NCI-H1105 (cell line): ENCODE measurements at places on chromosomes 7 and 10.
A peak's percentile ranks its signal among the peaks of the same experiment; 100 is the strongest.

- no peak for DNase-seq
Measured at GRCh38 chr10:3701491-3701890, 83.5 kb downstream of the KLF6 start.

DNA sequence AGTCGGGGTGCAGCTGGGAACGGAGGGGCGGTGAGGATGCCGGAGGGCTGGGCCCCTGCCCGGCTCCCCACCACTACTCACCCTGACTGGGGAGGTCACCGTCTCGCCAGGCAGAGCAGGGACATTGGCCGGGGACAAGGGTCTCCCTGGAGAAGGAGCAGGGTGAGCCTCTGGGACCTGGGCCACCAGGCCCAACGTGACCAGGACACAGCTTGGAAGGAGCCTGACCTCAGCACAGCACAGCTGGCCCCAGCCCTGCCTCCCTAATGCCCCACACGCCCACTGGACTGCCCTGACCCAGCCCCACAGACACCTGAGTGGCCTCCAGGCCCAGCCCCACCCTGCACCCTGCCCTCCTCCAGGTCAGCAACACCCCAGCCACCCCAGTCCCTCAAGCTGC lies 21.1 kb downstream of the MICALL2 start:
- no peak for DNase-seq

GRCh38 chr7:145732521-145732920 lies 384.1 kb upstream of the CNTNAP2 start:
- peak; percentile 39 for DNase-seq

GRCh38 chr7:101954499-101954898 lies 137.1 kb downstream of the CUX1 start:
- DNase-seq = no peak

- DNase-seq = no peak
Measured at GRCh38 chr7:1839701-1840100, 169.6 kb downstream of the ELFN1 start.

DNA sequence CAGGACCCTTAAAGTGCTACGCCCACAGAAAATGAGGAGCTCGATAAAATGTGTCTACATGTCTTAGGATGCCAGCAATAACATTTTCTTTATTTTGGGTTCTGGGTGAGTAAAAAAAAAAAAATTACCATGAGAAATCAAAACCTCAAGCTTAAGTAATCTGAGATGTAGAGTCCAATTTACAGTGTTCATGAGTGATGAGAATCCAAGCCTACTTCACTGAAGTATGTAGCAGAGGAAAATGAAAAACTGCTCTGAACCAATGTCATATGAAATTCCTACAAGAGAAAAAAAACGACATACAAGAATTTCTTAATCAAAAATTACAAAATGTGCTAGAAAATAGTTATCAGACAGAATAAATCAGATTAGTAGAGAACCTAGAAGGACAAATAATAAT lies 274.4 kb downstream of the HTR7 start:
- no peak for DNase-seq

- peak; percentile 66 for DNase-seq
Measured at GRCh38 chr7:50779427-50779826, 3.3 kb downstream of the GRB10 start.

GRCh38 chr7:101818287-101819071 lies 1.1 kb downstream of the CUX1 start:
- DNase-seq = no peak

DNA sequence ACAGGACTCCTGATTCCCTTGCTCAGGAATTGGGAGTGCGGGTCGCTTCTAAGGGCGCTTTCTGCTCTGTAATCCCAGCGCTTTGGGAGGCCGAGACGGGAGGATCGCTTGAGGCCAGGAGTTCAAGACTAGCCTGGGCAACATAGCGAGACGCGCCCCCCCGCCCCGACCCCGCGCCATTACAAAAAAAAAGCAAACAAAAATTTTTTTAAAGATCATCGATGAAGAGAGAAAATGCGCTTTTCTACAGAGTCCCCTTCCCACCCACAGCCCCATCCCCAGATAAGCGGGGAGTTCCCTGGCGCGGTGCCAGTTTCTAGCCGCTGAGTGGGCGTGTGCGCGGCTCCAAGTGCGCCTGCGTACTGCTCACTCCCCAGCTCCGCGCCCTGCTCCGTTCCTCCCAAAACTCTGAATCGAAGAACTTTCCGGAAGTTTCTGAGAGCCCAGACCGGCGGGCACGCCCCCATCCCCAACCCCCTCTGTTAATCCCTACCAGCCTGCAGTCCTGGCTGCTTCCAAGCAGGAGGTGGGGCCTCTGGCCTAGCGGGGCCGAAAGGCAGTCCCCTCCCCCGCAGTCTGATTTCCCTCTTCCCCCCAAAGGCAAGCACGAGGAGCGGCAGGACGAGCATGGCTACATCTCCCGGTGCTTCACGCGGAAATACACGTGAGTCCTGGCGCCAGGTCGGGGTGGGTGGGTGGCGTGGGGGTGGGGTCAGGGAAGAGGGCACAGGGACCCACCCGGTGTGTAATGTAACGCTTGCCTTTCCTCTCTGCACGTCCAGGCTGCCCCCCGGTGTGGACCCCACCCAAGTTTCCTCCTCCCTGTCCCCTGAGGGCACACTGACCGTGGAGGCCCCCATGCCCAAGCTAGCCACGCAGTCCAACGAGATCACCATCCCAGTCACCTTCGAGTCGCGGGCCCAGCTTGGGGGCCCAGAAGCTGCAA lies 1.0 kb downstream of the HSPB1 start:
- no peak for DNase-seq

- DNase-seq = no peak
Measured at GRCh38 chr7:123795917-123796316, 47.1 kb upstream of the WASL start.

GRCh38 chr7:127831318-127832219 lies 179.6 kb downstream of the SND1 start:
- peak; percentile 71 for DNase-seq

GRCh38 chr7:29896685-29897411 lies 90.5 kb downstream of the WIPF3 start:
- DNase-seq = no peak

- DNase-seq = no peak
Measured at GRCh38 chr7:152202056-152202455, 176.6 kb downstream of the GALNT11 start.

GRCh38 chr10:77890097-77890496 lies 36.5 kb downstream of the DLG5 start:
- no peak for DNase-seq

DNA sequence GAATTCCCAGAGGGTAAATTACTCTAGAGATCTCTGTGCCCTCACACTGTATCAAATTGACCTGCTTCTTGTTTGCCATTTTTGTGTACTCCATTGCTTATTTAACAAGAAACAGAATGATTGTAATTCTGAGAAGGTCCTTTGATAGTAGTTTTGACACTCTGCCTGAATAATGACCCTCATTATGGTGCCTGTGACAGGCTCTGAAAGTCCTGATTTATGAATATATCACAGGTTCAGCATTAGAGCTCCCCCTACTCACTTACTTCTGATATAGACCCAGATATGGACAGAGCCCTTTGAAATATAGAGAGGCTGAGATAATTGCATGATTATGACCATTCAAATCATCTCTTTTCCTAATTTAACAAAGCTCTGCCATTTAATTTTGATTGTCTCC lies 465.2 kb downstream of the MDFIC start:
- no peak for DNase-seq

DNA sequence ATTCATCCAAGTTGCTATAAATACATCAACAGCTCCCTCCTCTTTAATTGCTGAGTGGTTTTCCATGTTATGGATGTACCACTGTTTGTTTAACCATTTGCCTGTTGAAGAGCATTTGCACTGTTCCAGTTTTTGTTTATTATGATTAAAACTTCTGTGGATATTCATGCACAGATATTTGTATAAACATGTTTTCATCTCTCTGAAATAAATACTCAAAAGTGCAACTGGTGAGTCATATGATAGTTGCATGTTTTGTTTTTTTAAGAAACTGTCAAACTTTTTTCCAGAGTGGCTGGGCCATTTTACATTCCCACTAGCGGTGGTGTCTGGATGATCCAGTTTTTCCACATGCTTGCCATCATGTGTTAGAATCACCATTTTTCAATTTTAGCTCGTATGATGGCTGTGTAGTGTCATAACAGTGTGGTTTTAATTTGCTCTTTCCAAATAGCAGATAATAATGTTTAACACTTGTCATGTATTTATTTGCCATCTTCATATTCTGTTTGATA lies 33.6 kb downstream of the MEOX2 start:
- DNase-seq = peak; percentile 16

- no peak for DNase-seq
Measured at GRCh38 chr7:141436139-141436538, 115.1 kb upstream of the AGK start.
